Activated naive CD8-positive, alpha-beta T cell treated with anti-CD3 and anti-CD28 coated beads for 36 hours (primary cell): ENCODE measurements at places on chromosomes 4 and X. TPM values are rescaled to one million over a fixed set of nuclear protein-coding genes. Genes with fewer than 3 reads are reported as not detected.

The SPANXD gene
- total RNA-seq = not detected

DNA sequence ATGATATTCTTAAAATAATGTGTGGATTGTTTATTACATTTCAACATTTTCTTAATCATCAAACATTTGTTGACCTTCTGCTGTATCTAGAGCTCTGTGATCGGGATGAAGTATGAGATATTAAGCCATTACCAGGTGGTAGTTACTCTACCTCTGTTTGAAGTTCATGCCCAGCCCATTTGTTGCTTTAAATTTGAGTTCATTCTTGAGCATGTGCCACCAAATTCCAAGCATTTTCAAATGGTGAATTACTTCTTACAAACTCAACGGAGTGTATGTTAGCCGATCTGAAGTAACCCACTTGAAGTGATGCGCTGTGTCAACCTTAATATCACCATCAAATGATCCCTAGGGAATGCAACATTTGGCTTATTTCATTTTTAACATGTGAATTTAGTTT is 7.3 kb upstream of the DTHD1 start:
- no peak for DNase-seq

DNA sequence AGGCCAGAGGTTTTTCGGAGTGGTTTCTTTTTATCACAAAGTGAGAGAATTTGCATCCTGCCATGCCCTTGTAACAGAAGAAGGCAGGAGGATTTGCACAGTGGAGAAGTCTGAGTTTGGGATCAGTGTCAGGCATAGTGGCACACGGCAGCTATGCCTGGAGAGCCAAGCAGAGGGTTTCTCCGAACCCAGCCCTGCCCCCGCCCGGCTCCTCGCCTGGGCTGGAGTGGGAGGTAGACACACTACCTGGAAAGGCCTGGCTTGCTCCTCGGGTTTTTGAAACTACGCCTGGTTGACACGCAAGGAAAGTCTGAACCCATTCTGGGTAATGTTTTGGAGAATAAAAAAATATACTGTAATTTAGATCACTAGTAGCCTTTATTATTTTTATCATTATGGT is 1653.6 kb upstream of the TENM3 start:
- DNase-seq = no peak

The MCF2 gene
- 0.23 TPM for total RNA-seq

GRCh38 chr4:105181259-105181658 is 34.6 kb downstream of the TET2 start:
- DNase-seq = no peak

DNA sequence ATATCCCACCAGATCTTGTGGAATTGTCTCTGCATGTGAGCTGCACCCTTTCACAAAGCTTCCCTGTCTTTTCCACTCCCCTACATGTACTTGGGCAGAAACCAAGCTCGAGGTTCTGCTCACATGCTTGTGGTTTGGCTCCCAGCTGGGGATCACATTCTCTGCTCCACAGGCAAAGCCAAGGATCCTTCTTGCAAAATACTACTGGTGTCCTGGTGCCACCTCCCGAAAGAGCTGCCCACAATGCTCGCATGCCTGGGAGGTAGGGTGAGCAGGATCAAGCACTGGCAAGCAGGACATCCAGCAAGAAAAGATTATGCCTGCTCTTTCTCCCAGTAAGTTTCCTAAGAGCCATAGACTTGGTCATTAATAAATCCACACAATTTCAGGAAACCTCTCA is 45.1 kb upstream of the PPARGC1A start:
- no peak for DNase-seq

DNA sequence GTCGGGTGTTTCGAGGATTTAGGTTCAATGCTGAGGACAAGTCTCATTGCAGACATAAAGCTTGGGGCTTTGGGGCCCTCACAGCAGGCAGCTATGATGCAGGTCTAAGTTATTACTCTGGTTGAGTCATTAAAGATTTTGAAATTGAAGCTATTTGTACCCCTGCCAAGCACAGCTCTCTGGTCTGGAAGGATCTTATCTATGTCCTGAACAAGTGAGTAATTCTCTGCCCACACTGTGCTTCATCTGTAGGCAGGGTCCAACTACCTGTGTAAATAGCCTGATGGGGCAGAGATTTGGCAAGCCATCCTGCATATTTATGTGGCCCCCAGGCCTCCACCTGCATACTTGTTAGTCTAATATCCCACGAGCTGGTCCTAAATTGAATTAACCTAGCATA is 41.4 kb upstream of the MAGEA4 start:
- no peak for DNase-seq
